Hematopoietic multipotent progenitor cell treated with erythropoietin and hydrocortisone succinate and interleukin-3 and kit ligand, for 17 days (in vitro differentiated cells): ENCODE measurements at places on chromosomes 16 and 17.

- DNase-seq: no peak
These were observed 13.1 kb downstream of the CNGB1 start for GRCh38 chr16:57957673-57958392.

DNA sequence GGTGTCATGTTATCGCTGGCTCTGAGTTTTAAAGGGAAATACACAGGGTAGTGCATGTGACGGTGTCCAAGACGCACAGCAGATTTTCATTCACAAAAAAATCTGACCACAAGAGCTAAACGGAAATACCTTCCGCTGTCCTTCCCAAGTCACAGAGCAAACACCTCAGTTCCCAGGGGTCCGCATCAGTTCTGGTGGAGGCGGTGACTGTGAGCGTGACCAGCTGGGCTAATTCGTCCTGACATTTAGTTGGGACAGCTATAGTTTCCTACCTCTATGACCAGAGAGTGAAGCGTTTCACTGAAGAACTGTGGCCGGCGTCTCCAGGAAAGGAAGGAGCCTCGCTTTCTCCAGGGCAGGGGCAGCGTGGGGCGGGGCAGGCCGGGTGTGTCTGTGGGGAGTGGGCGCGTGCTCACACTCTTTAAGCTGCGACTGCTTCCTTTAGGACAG is 10.5 kb upstream of the FASN start:
- no peak for DNase-seq

GRCh38 chr17:62684179-62684578 is 56.7 kb downstream of the MRC2 start:
- no peak for DNase-seq

DNA sequence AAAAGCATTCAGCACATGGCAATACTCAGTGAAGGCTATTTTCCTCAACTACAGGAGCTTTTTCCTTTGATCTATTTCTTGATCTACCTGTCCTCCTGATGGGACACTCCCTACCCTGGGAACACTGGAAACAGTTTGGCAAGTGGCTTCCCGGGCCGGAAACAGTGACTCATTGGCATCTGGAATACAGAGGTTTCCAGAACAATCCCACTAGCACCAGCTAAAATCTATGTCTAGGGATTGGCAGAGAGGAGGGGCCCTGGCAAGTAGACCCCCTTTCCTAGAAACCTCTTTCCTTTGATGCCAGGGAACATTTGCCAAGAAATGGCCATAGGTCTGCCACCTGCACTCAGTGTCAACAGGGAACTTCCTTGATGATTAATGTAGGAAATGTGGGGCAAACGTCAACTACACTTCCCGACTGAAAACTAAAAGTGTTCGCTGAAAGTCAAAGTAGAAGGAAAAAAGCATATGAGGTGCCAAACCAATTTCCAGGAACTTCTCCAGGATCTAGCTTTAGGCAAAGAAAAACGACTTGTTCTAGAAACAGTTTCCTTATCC is 30.4 kb upstream of the FBXW10B start:
- no peak for DNase-seq

- DNase-seq: no peak
These were observed 125.0 kb upstream of the IRX3 start for GRCh38 chr16:54411544-54411943.
